ENCODE measurements at places on chromosomes 5 and 9.

DNA sequence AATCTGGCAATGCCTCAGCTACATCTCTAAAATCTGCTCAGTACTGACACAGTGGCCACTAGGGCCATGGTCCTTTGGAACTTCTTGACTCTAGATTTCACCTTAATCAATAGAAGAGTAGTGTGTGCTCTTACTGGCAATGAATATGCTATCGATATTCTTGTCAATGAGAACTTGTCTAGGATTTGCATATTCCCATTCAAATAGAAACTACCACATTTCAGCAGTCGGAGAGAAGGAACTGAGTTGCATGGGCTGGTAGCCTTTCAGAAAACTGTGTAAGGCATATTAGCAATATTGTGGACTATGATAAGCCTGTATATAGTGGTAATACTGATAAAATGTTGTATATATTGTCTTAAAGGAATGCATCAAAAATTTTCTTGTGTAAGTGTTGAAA is 45.3 kb upstream of the NAA35 start:
- DNase-seq = no peak

DNA sequence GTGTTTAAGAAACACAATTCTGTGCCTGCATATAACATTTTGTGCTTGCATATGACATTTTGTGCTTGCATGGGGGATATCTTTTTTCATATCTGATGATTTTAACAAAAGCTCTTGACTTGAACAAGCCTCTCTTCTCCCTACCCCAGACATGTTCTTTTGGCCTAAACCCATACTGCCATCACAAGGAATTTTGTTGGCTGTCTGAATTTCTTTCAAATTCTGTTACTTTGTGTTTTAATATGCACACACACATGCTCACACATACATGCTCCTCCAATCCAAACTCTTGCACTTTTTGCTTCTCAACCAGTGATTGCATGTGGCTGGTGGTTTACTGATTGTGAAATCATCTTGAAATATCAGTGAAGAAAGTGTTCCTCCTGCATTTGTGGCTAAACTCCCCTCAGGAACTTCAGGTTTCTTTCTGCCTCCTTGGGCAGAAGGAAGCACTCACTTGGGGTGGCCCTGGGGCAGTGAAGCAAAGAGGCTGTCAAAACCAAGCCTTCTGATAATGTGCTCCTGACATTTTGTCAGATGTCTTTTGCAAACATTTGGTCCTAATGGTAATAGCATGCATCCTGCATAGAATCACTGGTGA is 377.2 kb upstream of the KLF4 start:
- no peak for DNase-seq

GRCh38 chr9:38358390-38359296 is 33.9 kb upstream of the ALDH1B1 start:
- no peak for DNase-seq

DNA sequence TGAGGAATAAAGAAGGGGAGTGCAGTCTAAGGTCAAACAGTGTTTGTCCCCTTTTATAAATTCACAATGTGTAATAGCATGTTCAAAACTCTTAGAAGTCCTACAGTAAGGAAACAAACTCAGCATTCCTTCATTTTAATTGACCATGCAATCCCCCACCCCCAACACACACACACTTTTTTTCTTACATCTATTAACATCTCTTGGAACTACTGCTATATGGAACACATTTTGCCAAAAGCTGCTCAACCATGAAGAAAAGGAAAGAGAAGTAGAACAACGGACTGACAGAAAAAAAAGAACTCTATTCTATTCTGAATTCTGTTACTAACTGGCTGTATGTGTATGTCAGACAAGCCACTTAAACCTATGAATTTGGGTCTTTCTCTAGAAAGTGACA is 2.8 kb upstream of the CTNNAL1 start:
- DNase-seq = peak; percentile 37

DNA sequence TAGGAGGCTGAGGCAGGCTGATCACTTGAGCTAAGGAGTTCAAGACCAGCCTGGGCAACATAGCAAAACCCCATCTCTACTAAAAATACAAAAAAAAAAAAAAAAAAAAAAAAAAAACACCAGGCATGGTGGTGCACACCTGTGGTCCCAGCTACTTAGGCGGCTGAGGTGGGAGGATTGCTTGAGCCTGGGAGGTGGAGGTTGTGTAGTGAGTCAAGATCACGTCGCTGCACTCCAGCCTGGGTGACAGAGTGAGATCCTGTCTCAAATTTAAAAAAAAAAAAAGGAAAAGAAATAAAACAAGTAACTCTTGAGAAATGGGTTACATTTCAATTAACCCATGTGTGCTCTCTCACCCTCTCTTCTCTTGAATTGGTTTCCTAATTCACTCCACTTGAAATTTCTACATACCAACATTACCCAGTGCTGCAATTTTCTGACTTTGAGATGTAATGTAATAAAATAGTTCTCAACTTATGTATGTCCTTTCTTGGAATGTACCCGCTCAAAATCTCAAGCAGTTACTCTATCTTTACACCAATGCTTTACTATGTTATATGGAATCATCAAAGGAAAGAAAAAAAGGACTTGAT is 35.8 kb downstream of the TMEM245 start:
- no peak for DNase-seq

DNA sequence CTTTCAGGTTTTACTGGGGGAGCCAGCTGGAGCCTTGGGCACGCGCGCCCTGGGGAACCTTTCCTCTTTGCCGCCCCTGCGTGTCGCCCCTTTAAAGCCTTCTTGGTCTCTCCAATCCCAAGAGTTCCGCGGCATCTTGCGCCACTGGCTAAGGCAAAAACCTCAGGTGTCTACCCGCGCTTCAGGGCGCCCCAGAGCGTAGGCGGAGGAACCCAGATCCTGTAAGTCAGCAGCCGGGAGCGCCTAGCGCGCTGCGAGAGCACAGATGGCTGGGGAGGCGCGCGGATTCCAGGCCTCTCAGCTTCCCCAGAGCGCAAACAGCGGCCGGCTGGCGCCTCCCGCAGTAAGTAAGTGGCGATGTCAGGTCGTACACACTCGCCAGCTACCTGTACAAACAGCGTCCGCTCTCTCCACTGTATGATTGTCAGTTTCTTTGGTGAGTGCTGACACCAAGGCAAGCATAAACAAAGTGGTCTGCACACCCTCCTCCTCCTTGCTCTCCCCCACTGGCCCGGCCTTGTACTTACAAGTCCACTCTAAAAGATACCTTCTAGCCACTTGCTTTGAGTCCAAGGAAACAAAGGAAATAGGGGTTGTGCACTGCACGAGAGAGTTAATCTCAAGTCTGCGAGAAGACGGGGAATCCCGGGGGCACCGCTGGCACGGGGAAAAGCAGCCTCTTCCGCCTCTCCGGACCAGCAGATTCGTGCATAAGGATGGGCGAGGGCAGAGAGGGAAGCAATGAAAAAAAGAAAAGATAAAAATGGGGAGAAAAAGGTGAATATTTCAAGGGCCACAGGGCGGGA is 2.9 kb downstream of the HTR1A start:
- peak; percentile 26 for DNase-seq

DNA sequence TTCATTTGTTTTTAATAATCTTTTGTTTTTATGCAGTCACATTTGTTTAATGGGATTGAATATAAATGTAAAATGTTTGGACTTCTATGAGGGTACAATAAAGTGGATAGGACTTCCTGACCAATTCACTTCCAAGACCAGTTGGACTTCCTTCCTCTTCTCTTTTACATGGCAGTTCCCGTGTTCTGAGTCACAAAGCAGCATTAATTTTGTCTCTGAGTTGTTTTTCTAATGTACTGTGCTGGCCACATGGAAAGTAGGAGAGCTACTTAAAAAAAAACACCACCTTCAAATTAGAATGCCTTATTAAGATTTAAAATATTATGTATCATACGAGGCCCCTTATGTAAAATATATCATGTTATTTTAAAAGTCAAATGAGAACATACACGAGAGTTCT is 87.3 kb downstream of the CCDC171 start:
- DNase-seq = no peak

DNA sequence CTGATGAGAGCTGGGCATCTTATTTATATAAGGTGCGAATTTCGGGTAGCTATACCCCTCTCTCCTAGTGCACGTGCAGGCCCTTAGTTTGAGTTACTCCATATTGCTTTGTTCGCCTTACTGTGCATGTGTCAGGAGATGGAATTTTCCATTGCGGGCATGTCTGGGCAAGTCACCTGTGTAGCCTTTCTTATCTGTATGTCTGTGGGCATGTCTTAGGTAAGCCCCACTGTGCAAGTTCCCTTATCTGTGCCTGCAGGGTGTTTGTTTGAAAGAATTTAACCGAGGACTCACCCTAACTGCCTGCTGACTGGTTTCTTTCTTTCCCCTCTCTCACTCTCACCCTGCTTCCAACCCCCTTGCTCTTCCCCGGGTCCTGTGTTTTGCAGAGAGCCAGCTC is 140.7 kb upstream of the RANBP3L start:
- DNase-seq = no peak

GRCh38 chr5:20262896-20263295 is 274.9 kb upstream of the CDH18 start:
- no peak for DNase-seq

DNA sequence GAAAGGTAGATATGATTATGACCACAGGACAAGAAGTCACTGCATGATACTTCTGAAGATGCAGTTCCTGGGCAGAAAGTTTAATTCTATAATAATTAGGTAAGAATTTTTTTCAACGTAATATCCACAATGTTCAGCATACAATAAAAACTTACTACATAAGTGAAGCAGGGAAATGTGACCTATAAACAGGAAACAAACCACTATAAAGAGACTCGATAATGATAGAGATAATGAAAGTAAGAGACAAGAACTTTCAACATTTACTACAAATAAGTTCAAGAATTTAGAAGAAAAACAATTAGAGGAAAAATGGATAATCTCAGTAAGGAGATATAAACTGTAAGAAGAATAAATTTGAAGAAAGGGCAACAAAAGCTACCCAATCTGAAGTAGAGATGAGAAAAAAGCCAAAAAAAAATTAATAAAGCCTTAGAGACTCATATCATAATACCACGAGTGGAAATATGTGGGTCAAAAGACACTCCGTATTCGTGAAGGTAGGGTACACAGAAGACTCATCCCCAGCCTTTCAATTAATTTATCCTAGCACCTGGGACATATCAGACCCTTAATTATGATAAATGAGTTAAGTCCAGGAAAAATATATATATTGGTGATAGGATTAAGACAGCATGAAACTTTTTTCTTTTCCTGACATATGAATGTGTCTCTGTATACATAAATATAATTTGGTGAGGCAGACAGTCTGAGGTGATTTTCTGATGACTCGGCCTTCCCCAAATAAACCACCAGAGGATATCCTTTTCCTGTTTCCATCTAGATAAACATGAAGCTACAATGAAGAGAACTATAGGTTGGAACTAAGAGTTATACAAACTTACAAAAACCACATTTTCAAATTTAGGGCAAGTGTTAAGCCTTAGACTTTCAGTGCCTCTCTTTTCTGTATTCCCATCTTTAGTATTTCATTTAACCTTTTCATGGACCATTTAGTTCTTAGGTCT is 120.4 kb downstream of the RAPGEF6 start:
- DNase-seq = peak; percentile 23

GRCh38 chr5:55226027-55226933 is 835 bp downstream of the MCIDAS start:
- no peak for DNase-seq

DNA sequence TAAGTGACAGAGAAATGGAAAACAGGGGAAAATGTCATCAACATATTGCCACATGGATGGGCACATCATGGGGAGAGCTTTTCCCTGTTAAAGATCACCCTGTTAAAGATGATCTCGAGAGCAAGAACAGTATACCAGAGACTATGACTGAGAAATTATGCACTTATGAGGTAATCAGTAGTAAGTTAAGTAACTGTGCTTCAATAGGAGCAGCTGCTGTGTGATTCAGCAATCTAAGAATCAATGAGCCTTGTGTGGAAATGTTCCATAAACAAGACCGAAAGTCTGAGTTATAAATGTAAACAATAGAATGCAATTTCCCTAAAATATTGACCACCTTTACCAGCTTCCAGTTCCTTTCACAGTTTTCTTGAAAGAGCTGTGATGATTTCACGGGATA is 582.3 kb downstream of the CAAP1 start:
- DNase-seq = no peak

- DNase-seq = no peak
These were observed 298.1 kb downstream of the CETN3 start for GRCh38 chr5:90111364-90112032.

DNA sequence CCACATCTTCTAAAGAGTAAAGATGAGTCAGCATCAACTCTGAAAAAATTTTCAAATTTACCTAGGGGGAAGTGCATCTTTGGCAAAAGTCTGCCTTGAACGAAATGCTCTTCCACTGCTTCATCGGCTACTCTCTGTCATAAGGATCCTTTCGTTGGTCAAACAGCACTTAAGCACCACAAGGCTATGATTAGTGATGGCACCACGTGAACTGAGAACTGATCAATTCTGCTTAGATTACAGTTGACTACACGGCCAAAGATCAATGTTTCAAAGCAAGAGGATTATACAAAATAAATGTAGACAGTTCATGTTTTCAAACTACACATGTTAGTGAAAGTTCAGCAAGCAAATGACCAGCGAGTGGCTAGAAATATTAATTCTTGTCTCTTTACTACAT is 9.4 kb downstream of the JAKMIP2 start:
- no peak for DNase-seq

GRCh38 chr5:143986516-143987212 is 174.7 kb downstream of the HMHB1 start:
- peak; percentile 88 for DNase-seq

DNA sequence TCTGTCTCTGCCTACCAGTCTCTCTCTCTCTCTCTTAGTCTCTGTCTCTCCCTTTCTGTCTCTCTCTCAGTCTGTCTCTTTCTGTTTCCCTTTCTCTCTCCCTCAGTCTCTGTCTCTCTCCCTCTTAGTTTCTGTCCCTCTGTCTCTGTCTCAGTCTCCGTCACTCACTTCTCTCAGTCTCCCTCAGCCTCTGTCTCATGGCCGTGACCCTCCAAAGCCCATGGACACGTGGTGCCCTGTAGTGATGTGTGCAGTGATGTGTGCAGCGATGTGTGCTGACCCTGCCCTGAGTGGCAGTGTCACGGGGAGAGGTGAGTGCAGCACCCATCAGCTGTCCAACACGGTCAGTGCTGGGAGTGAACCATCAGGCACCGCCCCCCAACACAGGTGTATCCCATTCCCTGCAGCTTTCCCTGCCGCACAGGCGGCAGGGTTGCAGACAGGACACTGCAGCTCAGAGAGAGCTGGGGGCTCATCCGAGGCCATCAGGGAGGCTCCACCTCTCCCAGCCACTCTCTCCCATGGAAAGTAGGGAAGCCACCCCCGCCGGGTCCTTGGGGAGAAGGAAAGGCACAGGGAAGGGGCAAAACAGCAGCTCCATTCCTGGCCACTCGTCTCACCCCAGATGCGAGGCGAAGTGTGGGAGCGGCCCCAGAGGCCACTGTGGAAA is 794 bp upstream of the LRRC14B start:
- DNase-seq = no peak

GRCh38 chr5:14201325-14202045 is 58.3 kb downstream of the TRIO start:
- no peak for DNase-seq

- peak; percentile 56 for DNase-seq
These were observed 519.9 kb upstream of the WWC1 start for GRCh38 chr5:167771571-167771970.

DNA sequence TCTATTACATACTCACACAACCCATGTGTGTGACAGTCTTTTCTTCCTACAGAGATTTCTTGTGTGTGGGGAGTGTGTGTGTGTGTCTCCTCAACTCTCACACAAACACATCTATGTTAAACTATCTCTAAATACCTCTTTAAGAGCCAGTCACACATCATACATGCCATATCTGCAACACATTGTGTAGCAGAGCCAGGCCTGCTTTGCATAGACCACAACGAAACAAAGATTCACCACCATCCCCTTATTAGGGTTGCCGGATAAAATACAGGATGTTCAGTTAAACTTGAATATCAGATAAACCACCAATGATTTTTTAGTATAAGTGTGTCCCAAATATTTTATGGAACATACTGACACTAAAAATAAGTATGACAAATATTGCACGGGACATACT is 2.3 kb downstream of the FAM170A start:
- no peak for DNase-seq

All from muscle of back (tissue), 13 donors.